ENCODE measurements at places on chromosomes 4 and X.

DNA sequence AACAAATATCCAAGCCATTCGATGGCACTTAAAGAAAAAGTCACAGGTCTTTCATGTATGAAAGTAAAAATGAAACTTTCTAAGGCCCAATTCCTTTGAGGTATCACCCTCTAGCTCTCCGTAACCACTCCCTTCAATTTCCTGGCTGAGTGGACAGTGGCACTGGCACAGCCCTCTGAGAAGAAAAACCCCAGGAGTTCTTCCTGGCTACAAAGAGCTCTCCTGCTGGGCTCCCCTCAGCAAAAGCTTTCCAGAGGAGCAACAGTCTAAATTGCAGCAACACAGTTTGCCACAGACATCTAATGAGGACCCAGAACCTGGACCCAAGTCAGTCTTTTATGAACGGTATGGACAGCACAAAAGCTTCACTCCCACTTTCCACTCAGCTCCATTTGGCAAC, 71.8 kb downstream of the FUNDC1 start:
- no peak for DNase-seq

GRCh38 chrX:111244235-111244750, 26.0 kb downstream of the CAPN6 start:
- DNase-seq: no peak

GRCh38 chr4:36385951-36386571, 104.6 kb downstream of the DTHD1 start:
- DNase-seq: no peak

GRCh38 chr4:68342134-68342533, 7.8 kb downstream of the YTHDC1 start:
- DNase-seq: no peak

- no peak for DNase-seq
These were observed 6.0 kb upstream of the SH3TC1 start for GRCh38 chr4:8192748-8193738.

DNA sequence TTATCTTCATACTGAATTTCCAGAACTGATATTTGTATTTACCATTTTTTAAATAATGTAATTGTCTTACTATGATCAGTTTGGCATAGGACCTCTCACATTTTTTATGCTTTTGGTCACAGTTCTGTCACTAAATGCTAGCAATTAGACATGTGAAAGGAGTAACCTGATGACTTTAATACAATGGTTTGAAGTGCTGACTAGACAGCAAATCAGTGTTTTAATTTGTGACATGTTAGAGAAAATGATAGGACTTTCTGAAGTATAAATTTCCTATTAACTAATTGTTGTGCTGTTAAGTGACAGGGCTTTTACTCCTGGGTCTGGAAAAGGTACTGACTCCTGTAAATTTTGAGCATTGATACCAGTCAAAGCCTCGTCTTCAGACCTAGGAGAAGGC, 117.5 kb downstream of the ZNF330 start:
- DNase-seq: no peak

GRCh38 chrX:140933874-140934655, 68.3 kb upstream of the SPANXB1 start:
- DNase-seq: no peak

DNA sequence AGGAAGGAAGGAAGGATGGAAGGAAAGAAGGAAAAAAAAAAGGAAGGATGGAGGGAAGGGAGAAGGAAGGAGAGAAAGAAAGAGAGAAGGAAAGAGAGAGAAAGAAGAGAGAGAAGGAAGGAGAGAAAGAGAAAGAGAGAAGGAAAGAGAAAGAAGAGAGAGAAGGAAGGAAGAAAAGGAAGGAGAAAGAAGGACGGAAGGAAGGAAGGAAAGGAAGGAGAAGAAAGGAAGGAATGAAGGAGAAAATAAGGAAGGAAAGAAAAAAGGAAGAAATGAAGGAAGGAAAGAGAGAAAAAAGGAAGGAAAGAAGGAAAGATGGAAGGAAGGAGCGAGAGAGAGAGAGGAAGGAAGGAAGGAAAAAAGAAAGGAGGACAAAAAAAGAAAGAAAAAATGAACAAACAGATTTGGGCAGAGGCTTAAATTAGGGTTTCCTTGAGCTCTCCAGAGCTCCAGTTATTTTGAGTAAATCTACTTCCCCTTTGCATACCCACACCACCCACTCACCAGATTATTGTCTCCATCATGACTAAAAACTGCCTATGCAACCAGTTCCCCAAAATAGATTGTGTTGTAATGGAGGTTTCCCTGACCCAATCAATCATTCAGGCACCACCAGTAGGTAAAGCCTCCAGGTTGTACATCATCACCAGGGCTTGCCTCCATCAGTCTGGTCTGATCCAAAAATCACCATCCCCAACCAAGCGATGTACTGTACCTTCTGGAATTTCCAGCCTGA, 1722.9 kb upstream of the PCDH10 start:
- no peak for DNase-seq

GRCh38 chrX:54550821-54551220, 20.8 kb downstream of the GNL3L start:
- DNase-seq: no peak

- DNase-seq: no peak
These were observed 36.3 kb downstream of the NAT8L start for GRCh38 chr4:2095236-2096072.

DNA sequence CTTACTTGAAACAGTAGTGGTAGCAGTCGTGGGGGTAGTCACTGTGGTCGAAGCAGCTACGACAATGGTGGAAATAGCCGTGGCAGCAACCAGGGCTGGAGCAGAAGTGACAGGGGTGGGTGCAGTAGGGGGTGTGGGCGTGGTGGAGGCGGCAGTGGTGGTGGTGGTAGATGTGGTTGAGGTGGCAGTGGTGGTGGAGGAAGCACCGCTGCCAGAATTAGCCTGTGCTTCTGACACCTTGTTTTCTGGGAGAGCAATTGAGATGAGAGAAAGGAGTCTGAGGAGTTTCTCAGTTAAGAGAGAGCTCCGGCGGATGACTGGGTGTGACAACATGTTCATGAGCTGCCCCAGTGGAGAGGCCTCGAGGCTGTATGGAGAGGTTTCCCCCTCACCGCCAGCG, 113.5 kb upstream of the HSD17B10 start:
- DNase-seq: peak; percentile 23

DNA sequence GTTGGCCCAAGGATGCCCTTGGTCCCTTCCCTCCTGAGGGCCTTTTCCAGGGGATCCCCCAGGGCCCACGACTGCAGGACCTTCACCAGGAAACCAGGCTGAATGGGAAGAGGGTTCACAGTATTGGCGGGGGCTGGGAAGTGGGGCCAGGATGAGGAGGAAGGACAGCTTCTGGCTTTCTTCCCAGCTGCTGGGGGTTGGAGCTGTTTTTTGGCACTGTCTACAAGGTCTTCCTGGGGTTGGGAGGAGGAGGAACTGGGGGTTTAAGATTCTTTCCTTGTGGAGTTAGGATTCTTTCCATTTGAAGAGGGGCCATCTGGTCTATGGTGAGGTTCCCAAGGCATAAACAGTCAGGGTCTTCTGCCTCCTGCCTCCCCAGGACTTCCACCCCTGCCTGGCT, 64.8 kb downstream of the KIF4A start:
- no peak for DNase-seq

DNA sequence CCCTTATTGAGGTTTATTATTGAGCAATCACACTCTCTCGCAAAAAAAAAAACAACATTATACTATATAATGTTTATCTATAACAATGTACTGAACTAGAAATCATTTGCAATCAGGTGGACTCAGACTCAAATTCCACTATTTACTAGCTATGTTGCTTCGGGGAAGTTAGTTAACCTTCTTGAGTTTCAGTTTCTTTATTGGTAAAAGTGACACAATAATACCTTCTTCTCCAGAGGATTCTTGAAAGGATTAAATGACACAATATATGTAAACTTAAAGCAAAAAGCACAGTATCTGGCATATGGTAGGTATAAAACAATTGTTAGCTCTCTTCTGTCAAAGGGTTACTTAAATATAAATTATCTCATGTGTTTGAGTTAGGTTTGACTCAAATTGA, 31.5 kb upstream of the HDAC8 start:
- DNase-seq: no peak

DNA sequence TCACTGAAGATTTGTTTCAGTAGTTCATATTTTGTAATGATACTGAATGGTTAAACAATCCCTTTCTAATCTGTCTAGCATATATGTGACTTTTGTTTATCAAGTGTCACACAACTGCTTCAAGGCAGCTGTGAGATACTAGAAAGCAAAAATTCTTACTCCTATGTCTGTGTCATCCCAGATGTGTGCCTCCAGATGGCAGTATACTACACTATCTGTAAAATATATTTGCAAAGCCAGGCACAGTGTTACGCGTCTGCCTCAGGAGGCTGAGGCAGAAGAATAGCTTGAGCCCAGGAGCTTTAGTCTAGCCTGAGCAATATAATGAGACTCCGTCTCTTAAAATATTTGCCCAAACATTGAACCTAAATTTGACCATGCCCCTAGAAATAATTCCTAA, 4.0 kb downstream of the NUDT10 start:
- DNase-seq: peak; percentile 19

DNA sequence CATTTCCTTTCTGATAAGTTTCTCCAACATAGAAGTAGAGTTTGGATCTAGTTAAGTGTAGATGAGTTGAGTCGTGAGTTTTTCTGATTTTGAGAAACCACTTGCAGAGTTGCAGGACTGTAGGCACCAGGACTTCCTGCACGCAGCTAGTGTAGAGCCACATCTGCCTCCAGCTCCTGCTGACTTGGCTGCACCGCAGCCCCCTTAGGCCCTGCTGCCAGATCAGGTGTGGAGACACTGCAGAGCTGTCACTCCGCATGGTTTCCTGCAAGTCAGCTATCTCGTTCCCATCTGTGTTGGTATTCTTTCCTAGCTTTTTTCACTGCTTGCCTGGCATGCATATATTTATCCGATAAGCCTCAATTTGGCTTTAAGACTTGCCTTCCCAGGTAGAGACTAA, 48.9 kb downstream of the PCDH7 start:
- DNase-seq: no peak

- no peak for DNase-seq
These were observed 2.4 kb downstream of the MOSPD2 start for GRCh38 chrX:14875624-14876023.

DNA sequence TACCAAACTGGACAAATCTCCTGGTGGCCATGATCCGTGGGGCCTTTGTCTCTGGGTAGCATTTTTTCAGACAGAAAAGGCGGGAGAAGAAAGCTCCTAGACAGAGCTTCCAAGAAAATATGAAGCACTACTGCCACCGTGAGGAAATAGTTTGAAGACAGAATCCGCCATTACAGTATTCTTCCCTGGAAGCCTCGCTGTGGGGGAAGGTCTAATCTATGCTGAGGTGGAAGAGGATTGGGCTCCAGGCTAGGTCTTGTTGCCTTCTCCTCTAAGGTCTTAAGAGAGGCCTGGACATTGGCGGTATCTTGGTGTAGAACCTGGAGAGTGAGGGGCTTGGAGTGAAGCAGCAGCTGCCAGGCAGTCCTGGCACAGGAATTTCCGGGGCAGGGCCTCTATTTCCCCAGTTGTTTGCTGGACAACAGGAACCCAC, 218.9 kb downstream of the OR13H1 start:
- DNase-seq: peak; percentile 39

DNA sequence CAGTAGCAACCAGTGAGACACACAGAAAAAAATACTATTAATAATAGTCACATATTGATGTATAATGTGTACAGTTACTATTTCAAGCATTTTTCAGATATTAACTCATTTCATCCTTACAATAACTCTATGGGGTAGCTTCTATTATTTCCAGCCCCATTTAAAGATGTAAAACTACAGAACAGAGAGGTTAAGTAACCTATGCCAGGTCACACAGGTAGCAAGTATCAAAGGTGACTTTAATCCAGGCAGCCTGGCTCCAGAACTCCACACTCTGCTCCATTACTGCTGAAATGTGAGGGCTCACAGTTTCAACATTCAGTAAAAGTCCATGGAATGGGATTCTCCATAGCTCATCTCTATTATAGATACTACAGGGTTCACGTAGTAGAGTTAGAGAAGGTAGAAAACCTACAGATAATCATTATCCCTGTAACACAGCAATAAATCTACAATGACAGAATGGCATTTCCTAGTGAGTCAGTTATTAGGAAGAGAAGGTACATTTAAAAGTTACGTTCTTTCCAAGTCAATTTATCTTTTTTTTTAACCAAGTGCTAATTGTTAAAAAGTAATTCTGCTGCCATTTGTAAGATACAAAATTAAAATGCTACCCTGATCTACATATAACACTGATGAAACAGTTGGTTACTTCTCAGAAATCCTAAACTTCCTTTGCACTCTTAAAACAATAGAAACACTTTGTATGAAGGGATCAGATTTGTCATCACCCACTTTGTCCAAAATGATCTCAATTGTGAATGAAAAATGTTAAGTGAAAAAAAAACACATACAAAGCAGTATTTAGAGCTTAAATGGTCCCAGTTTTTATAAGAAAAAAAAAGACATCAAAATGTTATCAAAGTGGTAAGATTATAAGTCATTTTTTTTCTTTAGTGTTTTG, 18.7 kb downstream of the RELL1 start:
- DNase-seq: no peak

DNA sequence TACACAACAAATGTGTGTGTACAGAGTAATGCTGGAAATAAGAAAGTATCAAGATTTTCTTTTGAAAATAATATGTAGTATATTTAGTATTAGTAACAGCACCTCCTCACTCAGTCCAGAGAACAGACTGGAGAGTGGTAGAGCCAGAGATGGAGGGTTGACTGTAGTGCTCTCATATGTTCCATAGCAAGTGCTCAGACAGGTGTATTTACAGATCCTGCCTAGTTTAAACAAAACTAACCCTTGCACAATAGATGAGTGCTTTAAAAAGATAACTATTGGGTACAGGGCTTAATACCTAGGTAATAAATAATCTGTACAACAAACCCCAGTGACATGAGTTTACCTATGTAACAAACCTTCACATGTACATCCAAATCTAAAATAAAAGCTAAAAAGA, 381.0 kb upstream of the EMCN start:
- no peak for DNase-seq

DNA sequence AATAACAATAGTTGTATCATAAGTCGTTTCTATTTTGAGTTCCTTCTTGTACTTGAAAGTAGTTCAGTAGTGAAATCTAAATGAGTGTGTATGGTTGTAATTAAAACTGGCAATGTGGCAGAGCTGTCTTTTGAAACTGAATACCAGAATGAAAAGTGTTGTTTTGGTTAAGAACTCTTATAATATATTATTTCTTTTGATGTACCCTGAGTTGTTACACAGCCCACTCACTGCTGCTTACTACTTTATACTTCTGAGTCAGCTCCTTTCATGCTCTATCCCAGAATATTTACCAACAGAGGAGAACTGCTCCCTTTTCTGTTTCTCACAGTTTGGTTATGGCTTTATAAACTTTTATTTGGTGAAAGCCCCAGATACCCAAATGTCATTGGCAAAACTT, 28.8 kb downstream of the FAM199X start:
- no peak for DNase-seq
